ENCODE measurements at places on chromosomes 16 and 17.
A peak's percentile ranks its signal among the peaks of the same experiment; 100 is the strongest.

- no peak for DNase-seq
Measured at GRCh38 chr17:17408236-17408794, 68.5 kb upstream of the MED9 start.

DNA sequence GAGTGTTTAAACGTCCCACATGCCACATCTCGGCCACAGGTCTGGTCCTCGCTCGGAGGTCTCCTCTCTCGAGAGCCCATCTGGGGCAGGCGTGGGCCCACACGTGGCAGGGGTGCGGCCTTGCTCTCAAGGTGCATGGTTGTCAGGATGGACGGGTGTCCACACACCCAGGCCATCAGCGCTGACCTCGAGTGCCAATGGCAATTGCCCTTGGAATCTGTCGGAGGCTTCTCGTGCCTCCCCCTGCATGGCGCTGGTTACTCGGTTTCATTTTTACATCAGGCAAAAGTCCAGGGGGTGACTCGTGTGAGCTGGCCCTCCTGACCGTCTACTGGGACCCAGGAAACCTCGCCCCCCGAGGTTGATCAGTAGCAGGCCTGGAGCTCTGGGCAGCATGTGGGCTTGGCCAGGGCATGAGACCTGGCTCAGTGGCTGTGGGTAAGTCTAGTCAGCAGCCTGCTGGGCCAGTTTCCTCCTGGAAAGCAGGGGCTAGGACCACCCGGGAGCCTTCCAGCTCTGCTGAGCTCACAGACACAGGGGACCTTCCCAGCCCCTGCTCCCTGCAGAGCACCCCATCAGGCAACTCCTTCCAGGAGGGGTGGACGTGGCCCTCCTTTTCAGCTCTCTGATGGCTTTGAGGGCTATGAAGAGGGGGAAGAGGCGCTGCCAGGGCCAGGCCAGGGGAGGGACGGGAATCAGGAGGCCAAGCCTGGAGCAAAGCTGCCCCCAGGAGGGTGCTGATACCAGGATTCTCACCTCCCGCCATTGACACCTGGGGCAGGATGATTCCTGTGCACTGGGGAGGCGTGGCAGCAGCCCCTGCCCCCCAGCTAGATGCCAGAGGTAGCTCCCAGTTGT is 3.7 kb upstream of the ZNF469 start:
- no peak for DNase-seq

DNA sequence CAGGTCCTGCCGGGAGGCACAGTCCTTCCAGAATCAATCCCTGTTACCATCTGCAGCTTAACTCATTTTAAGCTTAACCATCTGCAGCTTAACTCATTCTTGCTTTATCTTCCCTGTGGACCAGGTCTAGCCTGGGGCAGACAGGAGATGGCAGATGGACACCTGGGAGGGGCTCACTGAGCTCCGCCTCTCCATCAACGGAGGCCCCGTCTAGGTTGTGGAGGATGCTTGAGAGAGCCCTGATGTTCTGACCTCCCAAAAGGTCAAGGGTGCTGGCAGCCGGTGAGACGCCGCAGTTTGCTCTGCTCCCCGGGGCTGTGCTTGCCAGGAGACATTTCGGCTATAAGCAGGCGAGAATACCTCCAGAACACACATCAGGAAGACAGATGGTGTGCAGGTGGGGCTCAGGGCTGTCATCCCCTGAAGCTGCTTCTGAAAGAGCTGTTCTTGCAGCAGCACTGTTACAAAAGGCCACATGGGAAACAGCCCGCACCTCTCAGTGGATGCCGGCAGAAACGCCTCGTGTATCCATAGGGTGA is 41.3 kb downstream of the BAIAP2 start:
- no peak for DNase-seq

GRCh38 chr17:12509801-12510200 is 155.9 kb upstream of the MYOCD start:
- no peak for DNase-seq

DNA sequence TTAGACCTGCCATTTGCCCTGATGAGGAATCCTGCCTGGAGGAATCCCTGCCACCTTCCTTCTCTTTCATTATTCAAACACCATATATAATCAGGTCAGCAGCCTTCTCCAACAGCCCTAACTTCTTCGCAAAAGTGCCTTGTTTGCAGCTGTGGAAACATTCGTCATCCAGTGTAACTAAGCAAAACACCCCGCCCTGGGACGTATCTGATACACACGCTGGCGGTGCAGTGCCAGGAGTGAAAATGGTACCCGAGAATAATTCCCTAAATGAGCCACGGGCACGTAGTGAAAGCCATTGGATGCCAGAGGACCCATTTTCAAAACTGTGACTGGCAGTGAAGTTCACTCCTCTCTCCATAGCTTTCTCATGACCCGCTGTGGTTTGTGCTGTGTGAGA is 73.7 kb downstream of the IRX3 start:
- no peak for DNase-seq

DNA sequence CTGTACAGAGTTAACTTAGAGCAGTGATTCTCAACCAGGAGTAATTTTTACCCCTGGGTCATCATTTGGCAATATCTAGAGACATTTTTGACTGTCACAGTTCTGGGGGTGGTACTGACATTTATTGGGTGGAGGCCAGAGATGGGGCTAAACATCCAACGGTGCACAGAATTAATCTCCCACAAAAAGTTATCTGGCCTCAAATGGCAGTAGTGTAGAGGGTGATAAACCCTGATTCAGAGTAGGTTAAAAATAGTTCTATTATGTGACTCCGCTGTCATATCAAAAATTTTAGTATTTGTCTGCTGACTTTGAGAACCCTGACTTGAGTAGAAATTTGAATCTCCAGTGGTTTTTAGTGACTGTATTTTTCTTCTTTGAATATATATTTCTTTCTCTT is 19.1 kb downstream of the VPS35L start:
- DNase-seq = no peak

GRCh38 chr16:35750701-35751104 is 2291.3 kb downstream of the TP53TG3F start:
- DNase-seq = no peak

- peak; percentile 43 for DNase-seq
Measured at GRCh38 chr17:40063187-40063771, 514 bp downstream of the THRA start.

GRCh38 chr17:33976831-33977230 is 278.3 kb upstream of the CCL2 start:
- no peak for DNase-seq

DNA sequence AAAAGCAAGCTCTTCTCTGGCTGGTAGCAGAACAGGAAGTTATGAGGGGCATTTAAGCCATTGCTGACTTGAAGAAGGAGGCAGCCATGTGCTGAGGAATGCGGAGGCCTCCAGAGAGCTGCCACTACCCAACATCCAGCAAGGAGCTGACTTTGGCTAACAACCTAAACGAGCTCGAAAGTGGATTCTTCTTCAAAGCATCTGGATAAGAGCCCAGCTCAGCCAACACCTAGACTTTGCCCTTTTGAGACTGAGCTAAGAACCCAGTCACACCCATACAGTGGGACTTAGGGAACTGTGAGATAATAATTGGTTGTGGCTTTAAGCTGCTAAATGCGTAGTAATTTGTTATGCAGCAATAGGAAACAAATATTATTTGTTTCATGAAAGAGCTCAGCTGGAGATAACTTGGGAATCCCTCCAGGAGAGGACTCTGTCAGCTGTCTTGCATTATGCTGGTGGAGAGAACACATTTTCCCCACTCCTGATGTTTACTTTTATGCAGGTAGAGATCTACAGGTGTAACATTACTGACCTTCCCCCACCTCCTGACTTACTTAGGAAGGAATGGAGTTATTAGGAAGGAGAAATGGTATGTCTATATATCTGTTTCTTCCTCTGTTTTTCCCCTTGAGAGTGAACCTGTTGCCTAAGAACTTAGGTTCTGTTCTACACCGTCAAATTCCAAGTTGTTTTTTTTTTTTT is 52.7 kb upstream of the ZNF629 start:
- peak; percentile 43 for DNase-seq

DNA sequence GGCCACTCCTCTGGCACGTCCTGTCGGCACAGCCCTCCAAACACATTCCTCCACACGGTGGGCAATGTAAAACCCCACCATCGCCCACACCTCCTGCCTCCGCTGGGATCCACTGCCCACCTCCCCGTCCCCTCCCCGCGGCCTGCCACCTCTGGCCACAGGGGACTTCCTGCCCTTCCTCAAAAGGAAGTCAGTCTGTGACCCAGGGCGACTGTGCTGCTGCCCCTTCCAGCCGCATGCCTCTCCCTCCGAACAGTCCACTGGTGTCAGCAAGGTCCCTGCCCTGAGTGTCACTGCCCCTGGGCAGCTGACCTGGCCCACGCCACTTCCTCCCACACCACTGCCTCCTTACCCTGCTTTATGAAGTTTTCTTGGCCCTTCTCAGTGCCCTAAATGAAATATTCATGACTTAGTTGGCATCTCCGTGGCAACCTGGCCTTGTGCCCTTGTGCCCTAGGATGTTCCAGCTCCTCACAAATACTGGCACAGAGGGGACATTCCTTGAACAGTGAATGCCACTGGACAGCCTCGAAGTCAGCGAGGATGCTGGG is 2.0 kb downstream of the PLD6 start:
- DNase-seq = no peak

- no peak for DNase-seq
Measured at GRCh38 chr17:10738521-10739258, 8.9 kb upstream of the TMEM220 start.

DNA sequence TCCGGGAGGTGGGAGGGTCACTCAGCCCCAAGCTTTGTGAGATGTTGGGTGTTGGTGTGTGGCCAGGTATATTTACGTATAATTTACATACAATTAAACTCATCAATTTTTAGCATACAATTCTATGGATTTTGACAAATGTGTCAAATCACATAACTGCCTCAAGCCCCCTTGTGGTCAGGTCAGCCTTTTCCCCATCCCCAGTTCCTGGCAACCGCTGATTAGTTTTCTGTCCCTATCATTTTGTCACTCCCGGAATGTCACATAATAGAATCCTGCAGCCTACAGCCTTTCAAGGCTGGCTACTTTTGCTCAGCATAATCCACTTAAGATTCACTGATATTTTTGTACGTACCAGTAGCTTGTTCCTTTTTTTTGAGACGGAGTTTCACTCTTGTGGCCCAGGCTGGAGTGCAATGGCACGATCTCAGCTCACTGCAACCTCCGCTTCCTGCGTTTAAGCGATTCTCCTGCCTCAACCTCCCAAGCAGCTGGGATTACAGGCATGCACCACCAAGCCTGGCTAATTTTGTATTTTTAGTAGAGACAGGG is 19.3 kb upstream of the RAI1 start:
- no peak for DNase-seq

DNA sequence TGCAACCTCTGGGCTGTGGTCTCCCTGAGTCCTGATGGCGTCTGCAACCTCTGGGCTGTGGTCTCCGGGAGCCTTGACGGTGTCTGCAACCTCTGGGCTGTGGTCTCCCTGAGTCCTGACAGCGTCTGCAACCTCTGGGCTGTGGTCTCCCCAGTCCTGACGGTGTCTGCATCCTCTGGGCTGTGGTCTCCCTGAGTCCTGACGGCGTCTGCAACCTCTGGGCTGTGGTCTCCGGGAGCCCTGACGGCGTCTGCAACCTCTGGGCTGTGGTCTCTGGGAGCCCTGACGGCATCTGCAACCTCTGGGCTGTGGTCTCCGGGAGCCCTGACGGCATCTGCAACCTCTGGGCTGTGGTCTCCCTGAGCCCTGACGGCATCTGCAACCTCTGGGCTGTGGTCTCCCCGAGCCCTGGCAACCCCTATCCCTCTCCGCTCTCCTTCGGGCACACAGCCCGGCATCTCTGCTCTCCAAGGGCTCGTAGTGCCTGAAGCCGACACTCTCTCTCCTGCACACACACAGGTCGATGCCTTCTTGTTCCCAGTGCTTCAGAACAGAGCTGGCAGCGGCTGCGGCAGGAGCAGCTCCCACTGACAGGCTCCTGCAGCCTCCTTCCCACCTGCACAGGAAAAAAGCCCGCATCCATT is 45.6 kb downstream of the METRNL start:
- DNase-seq = no peak

DNA sequence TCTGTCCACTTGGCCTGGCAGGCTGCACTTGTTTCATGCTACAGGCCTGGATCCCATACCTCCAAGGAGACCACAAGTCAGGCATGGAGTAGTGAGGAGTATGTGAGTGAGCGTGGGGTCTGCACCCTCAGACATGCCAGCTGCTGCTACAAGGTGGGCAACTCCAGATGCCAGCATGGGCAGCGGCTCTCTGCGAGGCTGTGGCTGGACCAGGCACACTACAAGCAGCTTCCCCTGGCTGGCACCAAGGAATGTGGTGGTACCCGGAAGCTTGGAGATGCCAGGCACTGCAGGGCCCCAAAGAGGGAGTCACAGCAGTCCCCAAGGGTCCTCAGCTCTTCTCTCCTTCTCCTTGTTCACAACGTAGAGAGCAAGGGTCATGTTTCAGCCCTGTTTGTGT is 16.1 kb upstream of the DNAH9 start:
- DNase-seq = no peak

DNA sequence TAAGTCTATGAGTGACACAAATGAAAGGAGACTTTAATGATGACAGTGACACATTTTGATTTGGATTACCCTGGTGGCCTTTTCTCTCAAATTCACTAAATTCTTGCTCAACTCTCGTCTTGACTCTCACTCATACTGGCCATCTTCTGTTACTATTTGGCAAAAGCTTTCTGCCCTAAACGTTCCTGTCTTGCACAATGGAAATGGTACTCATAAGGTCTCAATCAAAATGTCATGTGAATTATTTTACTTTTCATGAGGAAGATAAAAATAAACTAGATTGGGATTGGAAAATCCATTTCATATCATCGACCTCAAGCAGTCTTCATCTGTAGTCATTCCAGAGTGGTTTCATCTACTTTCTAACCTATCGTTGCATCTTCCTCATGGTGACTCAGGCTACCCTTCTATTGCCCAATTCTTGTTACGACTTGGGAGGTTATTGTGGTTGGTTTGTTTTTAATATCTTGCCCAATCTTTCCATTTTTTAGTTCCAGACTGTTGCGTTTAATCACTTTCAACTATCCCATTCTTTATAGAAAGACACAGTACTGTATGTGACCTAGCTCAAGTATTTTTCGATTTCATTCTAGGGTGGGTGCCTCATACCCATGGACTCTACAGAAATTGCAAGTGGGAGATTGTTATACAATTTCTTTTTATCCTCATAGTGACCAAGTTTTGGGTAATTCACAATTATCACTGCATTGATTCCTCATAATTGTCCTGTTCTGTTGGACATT is 317.2 kb upstream of the KCNJ16 start:
- no peak for DNase-seq

- no peak for DNase-seq
Measured at GRCh38 chr17:40550608-40551007, 14.7 kb downstream of the CCR7 start.

- DNase-seq = peak; percentile 27
Measured at GRCh38 chr17:82023447-82024241, 539 bp downstream of the LRRC45 start.
